Stimulated activated CD4-positive, alpha-beta T cell treated with anti-CD3 and anti-CD28 coated beads, Interleukin-15, amount 100 ng/mL, for 24 hours (primary cell): ENCODE measurements at places on chromosomes 5 and 9.

DNA sequence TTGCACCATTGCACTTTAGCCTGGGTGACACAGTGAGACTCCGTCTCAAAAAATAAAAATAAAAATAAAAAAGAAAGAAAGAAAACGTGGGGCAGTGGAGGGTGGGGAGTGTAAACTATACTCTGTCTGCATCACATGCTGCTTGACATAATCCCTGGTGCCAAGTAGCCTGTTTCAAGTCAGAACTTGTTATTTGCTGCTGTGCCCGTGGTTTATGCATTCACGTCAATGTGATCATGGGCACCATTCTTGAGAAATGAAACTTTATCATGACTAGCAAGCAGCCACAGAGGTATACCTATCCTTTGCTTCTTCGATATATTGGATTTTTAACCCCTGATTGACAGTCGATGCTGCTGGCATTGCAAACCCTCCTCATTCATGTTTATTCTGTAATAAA, 4.1 kb upstream of the SMU1 start:
- DNase-seq = no peak

GRCh38 chr9:130219661-130220096, 45.9 kb upstream of the HMCN2 start:
- DNase-seq = no peak

- DNase-seq = no peak
Measured at GRCh38 chr9:27348785-27349697, 52.1 kb upstream of the EQTN start.

DNA sequence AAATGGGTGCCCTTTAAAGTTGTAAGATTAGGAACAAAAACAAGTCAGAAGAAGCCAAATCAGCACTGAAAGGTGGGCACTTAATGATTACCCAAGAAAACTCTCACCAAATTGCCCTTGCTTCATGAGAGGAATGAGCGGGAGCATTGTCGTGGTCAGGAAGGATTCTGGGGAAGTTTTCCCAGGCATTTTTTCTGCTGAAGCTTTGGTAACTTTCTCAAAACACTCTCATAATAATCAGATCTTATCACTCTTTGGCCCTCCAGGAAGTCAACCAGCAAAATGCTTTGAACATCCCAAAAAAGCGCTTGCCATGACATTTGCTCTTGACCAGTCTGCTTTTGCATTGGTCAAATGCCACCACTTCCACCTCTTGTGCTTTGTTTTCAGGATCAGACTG, 10.4 kb upstream of the PCDHGC3 start:
- DNase-seq = no peak

GRCh38 chr5:9903801-9904200, 273.6 kb upstream of the TAS2R1 start:
- no peak for DNase-seq
